ENCODE measurements at places on chromosomes 2 and 18.

- no peak for DNase-seq
These were observed 47.0 kb downstream of the IWS1 start for GRCh38 chr2:127479219-127479825.

DNA sequence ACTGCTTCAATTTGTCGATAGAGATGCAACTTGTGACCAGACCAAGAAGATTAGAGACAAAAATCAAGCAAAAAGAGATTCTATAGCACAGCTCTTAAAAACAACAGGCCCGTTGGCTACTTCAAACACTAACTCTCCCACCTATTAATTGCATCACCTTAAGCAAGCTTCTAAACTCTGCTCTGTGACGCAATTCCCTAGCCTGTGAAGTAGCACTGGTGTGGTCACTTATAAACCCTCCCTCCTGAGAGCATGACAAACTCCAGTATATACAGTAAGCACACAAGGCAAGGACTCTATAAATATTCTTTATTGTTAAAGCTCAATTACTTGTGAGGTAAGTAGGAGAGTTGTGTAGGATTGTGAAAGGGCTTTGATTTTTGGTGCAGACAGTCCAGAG lies 72.3 kb downstream of the CMPK2 start:
- DNase-seq = no peak

DNA sequence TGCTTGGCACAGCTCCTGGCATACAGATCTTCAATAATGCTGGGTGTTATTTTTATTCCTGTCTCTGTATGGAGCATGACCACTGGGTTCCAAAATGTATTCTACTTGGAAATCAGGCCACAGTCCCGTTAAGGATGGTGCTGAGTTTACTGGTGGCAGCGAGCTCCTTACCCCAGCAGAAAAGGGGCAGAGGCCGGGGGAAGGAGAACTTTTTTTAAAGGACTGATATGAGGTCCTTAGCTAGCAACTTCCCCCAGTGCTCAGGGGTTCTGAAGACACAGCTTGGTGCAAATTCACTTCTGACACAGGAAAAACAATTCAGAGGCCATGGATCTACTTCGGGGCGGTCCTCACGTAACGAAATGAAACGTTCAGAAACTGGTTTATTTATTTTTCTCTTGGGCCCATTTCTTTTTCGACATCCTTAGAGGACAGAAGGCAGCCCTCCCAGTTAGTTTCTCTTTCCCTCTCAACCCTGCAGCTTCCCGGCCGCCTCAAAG lies 872 bp downstream of the RDH14 start:
- DNase-seq = no peak

DNA sequence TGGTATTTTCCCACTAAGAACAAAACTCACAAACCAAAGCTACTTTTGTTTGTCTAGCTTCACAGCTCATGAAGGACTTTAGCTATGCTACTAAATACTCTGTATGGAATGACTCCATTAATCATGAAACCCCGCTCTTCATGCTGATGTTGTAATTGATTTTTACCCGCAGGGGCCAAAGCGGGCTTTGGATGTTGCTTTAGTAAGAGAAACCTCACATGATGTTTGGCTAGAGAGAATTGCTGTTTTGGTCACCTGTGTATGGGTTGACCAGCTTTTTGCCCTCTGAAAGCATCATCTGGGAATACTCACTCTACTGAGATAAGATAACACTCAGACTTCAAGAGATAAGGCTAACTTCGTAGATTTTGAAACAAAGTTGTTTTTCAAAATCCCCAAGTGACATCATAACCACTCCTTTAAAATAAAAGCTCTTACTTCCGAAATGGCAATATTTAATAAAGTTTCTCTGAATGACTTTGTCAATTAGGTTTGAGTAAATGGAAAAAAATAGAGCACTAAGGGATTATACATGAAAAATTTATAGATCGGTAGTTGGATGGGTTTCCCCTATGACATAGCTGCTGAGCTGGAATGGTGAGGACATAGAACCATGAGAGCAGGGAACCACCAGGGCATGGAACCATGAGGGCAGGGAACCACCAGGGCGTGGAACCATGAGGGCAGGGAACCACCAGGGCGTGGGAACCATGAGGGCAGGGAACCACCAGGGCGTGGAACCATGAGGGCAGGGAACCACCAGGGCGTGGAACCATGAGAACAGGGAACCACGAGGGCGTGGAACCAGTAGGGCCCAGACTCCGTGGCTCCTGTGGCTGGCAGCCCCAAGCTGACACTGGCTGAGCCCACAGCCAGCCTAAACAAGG lies 31.9 kb downstream of the ACKR3 start:
- DNase-seq = no peak

- DNase-seq = no peak
These were observed 82.8 kb upstream of the REV1 start for GRCh38 chr2:99572373-99573164.

DNA sequence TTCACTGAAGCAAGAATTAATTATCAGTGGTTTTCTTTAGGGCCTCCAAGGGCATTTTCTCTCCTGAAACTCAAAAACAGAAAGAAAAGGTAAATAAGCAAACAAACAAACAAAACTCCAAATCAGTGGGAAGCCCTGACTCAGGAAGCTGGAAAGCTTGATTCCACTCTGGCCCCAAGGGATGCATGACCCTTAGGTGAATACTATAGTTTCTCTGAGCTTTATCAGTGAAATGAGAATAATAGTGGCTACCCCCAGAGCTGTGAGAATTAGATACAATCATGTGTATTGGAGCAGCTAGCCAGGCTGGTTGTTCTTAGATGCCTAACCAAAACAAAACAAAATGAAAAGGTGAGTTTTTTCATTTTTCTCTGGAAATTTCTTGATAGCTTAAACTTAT lies 585.1 kb downstream of the CNTNAP5 start:
- DNase-seq = no peak

DNA sequence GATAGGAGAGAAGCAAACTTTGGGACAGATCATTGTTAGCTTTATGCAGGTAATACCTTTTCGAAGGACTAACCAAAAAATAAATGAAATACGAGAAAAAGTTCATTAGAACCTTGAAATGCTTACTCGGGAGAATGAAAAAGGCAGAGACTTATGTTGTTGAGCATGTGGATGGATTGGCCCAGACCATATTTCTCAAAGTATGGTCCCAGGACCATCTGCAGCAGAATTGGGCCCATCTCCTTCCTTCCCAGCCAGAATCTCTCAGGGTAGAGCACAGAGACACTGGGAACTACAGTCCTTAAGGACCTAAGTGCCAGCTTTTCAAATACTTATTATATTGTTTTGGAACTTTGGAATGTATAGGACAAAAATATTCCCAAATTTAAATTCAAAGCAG lies 50.8 kb downstream of the KCTD18 start:
- DNase-seq = no peak

DNA sequence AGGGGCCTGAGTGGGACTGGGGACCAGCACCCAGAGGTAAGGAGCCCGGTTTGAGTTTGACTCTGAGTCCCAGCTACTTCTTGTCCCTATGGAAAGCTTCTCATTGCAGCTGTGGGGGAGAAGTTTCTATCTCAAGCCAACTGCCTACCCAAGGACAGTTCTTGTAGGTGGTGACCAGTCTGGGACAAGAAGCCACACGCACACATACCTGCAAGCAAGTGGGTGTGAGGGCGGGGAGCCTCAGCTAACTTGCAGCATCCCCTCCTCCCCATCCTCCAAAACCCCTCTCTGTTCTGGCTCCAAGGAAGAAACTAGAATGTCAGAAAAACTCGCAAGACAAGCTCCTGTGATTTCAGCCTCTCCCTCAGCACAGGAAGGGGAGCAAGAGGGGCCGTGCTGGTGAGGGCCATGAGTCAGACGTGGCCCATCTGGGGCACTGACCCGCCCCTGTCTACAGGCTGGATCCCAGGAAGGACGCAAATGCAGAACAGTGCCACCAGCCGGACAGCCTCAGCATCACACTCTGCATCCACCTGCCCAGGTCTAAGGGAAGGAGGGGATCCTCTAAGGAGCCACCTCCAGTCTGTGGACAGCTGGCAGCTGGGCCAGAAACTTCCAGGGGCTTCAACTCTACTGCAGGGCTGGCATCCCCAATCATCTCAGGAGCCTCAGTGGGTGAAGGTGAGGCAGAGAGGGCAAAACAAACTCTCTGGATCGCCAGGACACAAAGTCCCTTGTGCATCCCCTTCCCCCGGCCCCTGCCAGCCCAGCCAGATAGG lies 103.4 kb downstream of the TNS1 start:
- no peak for DNase-seq

GRCh38 chr2:96156926-96157648 lies 11.8 kb upstream of the DUSP2 start:
- DNase-seq = no peak

DNA sequence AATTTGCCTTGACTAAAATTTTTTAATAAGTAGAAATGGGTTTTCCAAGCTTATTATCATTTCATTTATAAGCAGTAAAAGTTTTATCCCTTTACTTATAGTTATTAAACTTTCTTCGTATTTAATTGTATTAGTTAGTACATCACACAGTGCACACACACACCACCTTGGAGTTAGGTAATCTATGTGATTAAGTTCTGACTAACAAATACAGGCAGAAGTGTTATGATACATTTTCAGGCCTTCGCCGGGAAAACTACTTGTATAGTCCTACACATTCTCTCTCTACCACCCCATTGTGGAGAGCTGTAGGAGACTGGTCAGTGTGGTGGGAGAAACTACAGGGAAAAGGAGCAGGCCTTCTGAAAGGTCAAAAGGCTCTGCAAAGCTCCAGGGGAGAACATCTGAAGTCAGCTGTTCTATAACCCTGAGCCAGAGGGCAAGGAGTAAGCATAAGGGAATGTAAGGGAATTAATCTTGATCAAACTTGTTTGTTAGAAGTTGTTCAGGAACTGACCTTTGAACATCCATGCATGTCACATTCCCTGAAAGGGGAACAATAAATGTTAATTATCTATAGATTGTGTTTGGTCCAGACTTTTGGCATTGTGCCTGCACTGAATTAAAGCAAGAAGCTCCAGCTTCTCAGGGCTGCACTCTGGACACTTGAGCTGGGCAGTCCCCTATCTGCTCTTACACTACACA lies 231.7 kb downstream of the FSIP2 start:
- DNase-seq = no peak

GRCh38 chr18:36744261-36744876 lies 84.4 kb downstream of the TPGS2 start:
- no peak for DNase-seq

- DNase-seq = no peak
These were observed 232.0 kb downstream of the SH3BP4 start for GRCh38 chr2:235183786-235184185.

DNA sequence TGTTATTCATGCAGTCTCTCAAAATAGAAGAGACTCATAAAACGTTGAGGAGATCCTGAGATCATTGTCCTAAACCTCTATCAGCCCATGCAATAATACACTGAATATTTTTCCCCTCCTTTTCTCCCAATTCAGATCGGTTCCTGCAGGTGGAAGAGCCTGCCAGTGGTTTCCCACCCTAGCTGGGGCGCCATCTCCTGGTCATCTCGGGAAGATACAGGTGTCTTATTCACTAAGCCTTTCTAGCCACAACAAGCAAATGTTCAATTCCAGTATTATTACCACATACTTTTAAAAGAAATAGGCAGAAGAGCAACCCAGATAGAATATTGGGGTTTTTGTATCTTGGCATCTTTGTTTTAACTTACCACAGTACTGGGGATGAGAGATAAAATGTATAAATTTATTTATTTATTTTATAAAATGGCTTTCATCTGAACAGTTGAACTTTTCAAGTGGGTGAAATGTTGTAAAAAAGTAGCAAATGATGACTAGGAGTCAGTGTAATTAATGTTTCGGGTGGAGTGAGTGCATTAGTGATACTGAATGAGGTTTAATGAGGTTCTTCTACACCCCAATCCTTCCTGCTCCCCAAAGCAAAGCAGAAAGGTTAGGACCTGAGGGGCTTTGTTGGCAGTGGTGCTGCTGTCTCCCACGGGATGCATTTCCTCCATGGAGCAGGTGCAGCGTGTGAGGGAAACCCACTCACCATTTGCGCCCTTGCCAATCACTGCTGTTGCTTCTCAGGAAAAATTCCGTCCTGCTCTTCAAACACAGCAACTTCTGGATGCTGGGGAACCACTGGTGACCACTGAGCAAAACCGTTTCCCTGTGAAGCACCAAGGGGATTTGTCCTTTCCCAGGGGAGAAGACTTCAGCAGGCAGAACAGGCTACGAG lies 147.1 kb upstream of the FHL2 start:
- peak; percentile 80 for DNase-seq

- DNase-seq = no peak
These were observed 8.0 kb upstream of the CAPN10 start for GRCh38 chr2:240578488-240578887.

DNA sequence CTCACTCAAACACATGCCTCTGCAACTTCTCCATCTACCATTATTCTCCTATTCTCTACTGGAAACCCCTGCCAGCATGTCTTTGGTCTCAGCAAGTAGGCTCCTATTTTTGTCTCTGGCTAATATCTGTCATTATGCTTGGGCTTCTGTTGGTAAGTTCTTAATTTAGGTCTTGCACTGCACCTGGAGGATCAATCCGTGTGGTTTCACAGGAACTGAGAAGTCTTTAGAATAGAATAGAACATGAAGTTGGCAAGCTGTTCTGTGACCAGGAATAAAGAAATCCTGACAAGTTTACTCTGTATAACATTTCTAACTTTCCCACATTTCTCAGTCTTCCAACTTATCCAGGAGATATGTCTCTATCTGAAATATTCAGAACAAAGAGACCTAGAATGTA lies 219.5 kb upstream of the GYPC start:
- DNase-seq = no peak

DNA sequence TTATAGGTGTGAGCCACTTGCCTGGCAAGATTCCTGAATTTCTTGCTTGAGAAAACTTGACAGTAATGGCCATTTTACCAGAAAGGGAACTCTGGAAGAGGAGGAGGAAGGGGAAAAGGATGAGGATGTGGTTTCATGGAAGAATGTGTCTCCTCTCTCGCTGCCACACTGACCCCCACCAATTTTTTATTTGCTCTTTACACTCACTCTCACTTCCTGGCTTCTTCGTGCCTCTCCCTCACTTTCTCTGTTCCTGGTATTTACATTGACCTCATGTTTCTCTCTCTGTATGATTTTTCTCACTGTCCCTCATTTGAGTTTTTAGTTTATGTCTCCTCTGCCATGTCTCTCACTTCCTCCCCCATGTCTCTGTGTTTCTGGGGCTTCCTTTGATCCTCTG lies 134.5 kb upstream of the CAB39 start:
- DNase-seq = no peak

DNA sequence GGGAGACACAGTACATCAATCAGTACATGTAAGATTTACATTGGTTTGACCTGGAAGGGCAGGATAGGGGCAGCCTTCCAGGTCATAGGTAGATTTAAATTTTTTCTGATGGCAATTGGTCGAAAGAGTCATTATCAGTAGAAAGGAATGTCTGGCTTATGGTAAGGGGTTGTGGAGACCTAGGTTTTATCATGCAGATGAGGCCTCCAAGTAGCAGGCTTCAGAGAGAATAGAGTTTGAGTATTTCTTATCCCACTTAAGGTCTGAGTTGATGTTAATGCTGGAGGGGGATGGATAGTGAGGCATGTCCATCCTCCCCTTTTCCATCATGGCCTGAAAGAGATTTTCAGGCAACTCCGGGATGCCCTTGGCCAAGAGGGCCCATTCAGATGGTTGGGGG lies 60.7 kb downstream of the SPTBN1 start:
- no peak for DNase-seq

DNA sequence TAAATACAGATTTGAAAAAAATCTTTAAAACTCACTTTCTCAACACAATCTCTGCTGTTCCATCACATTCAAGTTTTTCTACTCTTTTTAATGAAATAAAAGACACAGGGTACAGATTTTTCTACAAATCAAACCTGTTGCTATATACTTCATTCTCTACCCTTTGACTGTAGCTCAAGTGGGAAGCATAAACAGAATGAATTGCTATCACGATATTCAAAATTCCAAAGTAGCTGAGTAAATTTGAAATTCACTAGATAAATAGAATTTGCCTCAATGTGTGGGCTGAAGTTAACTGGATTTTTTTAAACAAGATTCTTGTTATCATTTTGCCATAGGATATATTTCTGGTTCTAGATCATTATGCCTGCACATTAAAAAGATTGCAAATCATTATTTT lies 185.9 kb downstream of the ZNF521 start:
- no peak for DNase-seq

Data from CD4-positive, alpha-beta T cell (primary cell).